ENCODE measurements at places on chromosomes 1 and 21.
A peak's percentile ranks its signal among the peaks of the same experiment; 100 is the strongest.

GRCh38 chr1:43441166-43441893 lies 12.4 kb downstream of the HYI start:
- no peak for DNase-seq

GRCh38 chr1:29698033-29698432 lies 461.7 kb downstream of the PTPRU start:
- DNase-seq: no peak

DNA sequence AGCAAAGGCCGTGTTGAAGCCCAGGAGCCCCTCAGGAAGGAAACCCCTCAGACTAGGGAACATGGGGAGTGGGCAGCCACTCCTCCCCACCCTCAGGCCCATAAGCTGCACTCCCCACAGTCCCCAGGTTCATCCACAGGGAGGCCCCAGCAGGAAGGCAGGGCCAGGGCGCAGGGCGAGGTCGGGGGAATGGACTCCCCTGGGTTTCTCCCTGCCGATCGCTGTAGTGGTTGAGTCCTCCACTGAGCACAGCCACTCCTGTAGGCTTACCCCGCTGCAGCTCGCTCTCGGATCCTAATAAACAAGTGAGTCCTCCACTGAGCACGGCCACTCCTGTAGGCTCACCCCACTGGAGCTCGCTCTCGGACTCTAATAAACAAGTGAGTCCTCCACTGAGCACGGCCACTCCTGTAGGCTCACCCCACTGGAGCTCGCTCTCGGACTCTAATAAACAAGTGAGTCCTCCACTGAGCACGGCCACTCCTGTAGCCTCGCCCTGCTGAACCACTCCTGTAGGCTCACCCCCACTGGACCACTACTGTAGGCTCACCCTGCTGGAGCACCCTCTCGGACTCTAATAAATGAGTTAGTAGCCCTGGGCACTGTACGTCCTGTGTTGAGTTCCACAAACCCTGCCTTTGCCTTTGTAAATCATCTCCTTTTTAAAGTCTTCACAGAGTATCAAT lies 16.2 kb upstream of the COL18A1 start:
- DNase-seq: no peak

DNA sequence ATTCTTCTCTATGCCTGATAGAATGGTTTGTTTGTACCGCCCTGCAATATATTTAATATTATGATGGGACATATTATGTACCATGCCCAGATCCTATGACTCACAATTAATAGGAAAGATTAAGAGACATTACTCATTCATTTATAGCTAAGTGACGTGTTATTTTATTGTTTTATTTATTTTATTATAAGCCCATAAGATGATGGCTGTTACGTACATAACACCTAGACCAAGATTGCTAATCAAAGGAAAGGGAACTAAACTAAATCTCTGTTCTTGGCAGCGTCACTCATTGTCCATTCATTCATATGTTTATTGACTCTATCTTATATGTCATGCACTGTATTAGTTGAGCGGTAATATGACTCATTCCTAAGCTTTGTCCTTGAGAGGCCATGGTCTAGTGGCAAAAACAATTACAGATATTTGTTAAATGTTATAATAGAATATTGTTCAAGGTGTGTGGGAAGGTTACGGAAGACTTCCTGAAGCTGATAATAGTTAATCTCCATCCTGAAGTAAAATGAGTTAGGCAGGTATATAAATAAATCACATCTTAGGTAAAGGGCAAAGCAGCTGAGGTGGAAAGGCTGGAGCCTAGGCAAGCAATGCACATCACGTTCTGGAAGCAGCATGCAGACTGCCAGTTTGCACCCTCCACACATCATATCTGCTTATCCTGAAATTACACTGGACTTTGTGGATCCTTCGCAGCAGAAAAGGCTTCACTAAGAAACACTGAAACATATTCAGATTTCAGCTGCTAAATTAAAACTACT lies 16.6 kb upstream of the CD55 start:
- DNase-seq: no peak

DNA sequence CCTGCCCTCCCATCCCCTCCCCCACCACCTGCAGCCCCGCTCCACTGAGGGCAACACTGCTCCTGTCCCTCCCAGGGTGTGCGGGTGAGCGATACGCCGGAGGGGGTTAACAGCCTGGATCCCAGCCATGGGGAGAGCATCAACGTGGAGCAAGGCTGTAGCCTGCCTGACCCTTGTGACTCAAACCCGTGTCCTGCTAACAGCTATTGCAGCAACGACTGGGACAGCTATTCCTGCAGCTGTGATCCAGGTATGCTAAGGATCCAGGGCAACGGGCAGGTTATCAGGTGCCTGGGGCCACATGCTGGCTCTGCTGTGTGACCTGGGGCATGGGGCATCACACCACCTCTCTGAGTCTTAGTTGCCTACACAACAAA lies 15.0 kb downstream of the CELSR2 start:
- no peak for DNase-seq

DNA sequence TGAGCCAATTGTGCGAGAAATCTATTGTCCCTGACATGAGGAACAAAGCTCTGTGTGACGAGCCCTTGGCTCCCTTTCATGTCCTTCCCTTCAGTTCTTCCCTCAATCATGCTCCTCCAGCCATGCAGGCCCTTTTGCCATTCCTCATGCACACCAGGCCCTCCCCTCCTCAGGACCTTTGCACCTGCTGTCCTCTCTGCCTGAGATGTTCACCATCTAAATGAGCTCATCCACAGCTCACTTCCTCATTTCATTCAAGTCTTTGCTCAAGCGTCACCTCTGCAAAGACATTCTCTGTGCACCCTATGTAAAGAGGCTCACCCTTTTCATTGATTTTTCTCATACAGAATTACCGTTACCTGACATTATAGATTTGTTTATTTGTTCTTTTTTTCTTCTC lies 43.7 kb downstream of the C8B start:
- DNase-seq: no peak

DNA sequence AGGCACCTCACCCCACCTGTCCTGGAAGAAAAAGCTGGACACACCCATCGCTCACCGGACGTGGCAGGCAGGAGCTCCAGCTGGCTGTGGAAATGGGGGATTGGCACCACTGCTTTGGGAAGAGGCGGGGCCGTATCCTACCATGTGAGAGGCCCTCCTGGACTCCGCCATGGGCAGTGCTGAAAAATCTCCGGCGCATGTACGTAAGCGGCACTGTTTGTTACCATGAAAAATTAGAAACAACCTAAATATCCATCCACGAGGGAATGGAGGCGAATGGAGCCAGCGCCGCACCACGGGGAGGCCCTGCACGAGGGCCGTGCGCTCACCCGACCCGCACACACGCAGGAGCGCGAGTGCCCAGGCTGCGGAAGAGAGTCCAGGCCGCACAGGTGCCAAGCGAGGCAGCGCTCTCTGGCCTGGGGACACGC lies 3.1 kb downstream of the KRTAP10-8 start:
- DNase-seq: no peak

GRCh38 chr1:208134491-208134890 lies 109.7 kb downstream of the PLXNA2 start:
- no peak for DNase-seq

GRCh38 chr1:185292237-185292636 lies 24.8 kb downstream of the IVNS1ABP start:
- DNase-seq: no peak

GRCh38 chr1:153375511-153375910 lies at the start of gene S100A12:
S100A12 (minus strand) TSS chr1:153375621; CDS start chr1:153374592, 1,029 bp downstream.
- no peak for DNase-seq

DNA sequence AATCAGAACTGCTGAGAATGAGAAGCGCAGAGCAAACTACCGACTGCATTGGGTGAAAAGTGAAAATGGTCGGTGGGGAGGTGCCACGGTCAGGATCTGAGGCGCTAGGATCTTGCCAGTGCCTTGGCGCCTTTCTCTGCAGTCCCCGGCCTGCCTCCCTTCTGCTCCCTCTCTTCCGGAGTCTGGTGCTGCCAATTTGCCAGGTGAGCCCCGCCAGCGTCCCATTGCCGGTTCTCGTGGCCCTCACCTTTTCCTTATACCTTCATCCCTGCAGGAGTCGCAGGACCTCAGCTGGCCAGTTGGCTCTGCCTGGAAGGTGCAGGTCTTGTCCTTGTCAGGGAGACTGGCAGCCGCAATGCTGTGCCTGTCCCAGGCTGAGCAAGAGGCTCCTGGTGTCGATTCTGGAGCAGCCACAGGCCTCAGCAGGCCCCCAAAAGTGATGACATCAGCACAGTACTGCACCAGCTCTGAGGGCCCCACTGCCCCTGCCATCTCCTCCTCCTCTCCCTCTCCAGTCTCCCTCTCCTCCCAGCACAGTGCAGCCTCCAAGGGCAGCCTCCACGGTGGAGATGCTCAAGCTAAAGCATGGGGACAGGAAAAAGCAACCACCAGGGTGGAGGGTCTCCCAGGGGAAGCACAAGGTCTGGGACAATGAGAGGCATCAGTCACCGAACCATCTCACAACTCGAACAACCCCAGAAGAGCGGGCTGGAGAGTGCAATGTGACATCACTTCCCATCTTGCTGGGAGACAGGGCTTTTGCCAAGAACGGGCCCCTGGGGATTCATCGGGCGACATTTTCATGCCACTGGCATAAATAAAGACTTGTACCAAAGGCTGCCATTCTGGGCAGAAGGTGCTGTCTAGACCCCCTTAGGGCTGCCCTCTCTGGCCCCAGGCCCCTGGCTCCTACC lies 37.1 kb upstream of the H6PD start:
- DNase-seq: no peak

GRCh38 chr1:157982136-157982535 lies 11.3 kb upstream of the KIRREL1 start:
- no peak for DNase-seq

- no peak for DNase-seq
Measured at GRCh38 chr1:62912028-62912638, 128.2 kb downstream of the ATG4C start.

- no peak for DNase-seq
Measured at GRCh38 chr1:23555986-23556634, 3.2 kb downstream of the ID3 start.

GRCh38 chr1:223772771-223773160 lies 60.4 kb downstream of the CAPN2 start:
- no peak for DNase-seq

DNA sequence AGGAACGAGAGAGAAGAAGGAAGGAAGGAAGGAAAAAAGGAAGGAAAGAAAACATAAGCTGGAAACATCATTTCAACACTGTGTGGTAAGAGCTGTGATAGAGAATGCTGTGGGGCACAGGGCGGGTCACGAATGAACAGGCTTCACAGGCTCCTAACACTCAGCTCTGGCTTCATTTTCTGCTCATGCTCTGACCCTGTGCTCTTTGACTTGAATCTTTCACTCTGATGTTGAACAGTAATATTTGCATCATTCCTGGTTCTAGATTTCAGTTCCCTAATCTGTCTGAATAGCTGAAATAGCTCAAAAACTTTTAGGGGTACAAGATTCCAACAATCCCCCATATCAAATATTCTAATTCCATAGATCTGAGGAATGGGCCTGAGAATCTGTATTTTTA lies 207.3 kb downstream of the LHX8 start:
- no peak for DNase-seq

GRCh38 chr1:14915356-14916054 lies 238.0 kb upstream of the TMEM51 start:
- peak; percentile 21 for DNase-seq

DNA sequence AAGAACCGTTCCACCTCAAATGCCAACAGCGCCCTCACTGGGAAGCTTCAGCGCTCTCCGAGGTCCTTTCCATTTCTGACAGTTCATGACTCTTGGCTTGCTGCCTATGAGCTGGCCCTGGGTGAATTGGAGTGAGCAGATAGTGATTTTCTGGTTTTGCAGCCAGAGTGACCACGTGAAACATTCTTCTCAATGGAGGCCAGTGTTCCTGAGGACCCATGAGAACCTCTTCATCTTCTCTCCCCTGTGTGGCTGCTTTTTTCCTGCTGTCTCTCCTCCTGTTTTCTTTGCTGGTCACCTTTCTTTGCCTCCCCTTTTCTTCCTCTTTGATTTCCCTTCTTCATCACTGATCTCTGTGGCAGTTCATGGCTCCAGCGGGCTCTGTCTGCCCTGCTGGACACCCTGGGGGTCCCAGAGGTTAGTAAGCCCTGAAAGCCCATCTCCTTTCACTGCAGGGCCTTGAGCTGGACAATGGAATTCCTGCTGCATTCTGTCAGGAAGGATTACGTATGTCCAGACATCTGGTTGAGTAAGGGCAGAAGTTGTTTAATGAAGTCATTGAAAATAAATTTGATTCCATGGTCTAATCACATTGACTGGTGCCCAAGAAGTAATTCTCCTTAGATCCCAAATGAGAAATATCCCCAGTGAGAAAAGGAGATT lies 29.9 kb downstream of the VASH2 start:
- DNase-seq: no peak

- DNase-seq: no peak
Measured at GRCh38 chr1:47532921-47533792, 95.3 kb downstream of the FOXD2 start.

DNA sequence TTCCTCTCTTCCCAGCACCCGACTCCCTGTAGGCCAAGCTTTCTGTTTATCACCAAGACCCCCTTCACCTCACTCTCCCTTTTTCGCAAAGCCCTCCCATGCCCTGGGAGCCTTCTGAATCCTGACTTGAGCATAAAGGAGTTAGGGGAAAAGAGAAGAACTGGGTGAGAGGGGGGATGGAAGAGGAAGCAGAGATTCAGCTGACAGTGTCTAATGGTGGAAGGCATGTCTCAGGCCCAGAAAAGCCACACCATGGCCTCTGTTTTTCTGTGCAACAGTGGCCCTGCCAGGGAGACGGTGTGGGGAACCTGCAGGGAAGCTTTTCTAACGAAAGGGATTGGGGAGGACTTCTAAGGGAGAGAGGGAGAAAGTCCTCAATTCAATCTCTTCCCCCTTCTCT lies 32.9 kb upstream of the SLC30A1 start:
- no peak for DNase-seq

DNA sequence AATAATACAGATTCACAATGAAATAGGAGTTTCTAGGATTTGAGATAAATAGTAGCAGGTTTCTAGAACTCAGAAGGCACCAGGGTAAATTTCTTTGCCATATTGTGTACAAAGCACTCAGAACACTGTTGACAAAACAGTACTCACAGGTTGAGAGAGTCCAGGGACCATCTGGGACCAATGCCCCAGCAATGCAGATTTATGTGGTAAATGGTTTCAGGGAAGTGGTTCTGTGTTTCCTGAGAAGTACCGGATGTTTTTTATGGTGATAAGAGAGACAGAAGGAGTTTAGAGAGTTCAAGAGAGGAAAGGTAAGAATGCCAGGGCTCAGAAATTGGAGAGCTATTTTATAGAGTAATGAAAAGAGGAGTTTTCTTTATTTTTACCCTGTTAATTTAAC lies 29.6 kb upstream of the DIPK1A start:
- no peak for DNase-seq

DNA sequence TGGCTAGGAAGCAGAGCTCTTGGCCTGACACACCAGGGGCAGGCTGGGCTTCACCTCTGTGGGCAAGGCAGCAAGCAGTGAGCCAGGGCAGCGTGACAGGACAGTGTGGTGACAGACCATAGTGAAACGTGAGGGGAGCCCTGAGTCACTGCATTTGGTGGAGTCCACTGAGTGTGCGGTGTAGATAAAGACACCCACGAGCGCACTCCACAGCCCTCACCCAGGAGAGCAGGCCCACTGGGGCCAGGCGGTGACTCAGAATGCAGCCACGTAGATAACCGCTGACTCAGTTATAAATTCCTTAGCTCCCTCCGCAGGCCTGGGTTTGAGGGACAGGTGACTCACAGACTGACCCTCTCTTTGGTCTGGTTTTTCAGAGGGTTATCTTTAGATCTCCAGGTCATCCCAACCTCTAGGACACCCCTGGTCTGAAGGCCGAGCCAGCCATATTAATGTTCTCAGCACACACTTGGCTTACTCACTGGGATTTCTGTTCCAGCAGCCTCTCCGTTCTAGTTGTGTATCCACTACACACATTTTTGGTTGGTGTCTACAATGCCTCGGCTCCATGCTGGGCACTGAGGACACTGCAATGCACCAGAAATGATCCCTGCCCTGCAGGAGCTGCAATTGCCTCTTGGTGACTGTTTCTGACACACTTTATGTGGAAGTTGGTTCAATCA lies 90.2 kb upstream of the TSPAN2 start:
- no peak for DNase-seq

Measured in stimulated activated CD8-positive, alpha-beta memory T cell treated with anti-CD3 and anti-CD28 coated beads, Interleukin-15, amount 100 ng/mL, for 1 hour (primary cell).